ENCODE measurements at places on chromosomes 16 and 17. TPM values are rescaled to one million over a fixed set of nuclear protein-coding genes. Genes with fewer than 3 reads are reported as not detected.
A peak's percentile ranks its signal among the peaks of the same experiment; 100 is the strongest.

- DNase-seq = no peak
Observed at GRCh38 chr16:75227361-75228142, 8.8 kb downstream of the CTRB1 start.

GRCh38 chr17:70871180-70871818, 702.0 kb downstream of the KCNJ2 start:
- DNase-seq = no peak

DNA sequence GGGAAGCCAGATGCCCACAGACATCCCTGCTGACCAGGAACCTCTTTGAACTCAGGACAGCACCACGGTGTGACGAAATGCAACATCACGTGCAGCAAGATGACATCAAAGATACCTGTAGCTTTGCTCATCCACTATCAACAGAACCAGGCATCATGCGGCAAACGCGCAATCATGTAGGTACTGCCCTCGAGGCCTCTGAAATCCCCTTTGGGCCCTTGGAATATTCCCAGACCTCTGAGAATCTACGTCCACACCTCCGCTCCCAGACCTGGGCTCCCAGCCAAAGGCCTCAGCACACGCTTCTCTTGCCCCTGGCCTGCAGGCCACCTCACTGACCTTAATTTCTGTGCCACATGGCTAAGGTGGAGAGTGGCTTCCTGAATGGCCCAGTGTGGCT, 7.3 kb downstream of the CX3CL1 start:
- no peak for DNase-seq

GRCh38 chr17:37121616-37122015, 172.9 kb downstream of the AATF start:
- DNase-seq = no peak

- no peak for DNase-seq
Observed at GRCh38 chr17:57569853-57570252, 175.2 kb downstream of the CCDC182 start.

- peak; percentile 21 for DNase-seq
Observed at GRCh38 chr17:42183741-42184711, 1.2 kb downstream of the HCRT start.

GRCh38 chr16:82295290-82296201, 125.5 kb upstream of the MPHOSPH6 start:
- DNase-seq = no peak

- DNase-seq = no peak
Observed at GRCh38 chr17:77497578-77497934, 356.8 kb downstream of the SEC14L1 start.

GRCh38 chr17:73386561-73386960, 74.8 kb upstream of the CDC42EP4 start:
- no peak for DNase-seq

GRCh38 chr16:69939821-69940585, 11.1 kb upstream of the CLEC18A start:
- DNase-seq = no peak

- no peak for DNase-seq
Observed at GRCh38 chr17:49548506-49549310, 27.0 kb upstream of the NXPH3 start.

- DNase-seq = no peak
Observed at GRCh38 chr17:21453144-21453898, 77.2 kb downstream of the KCNJ12 start.

DNA sequence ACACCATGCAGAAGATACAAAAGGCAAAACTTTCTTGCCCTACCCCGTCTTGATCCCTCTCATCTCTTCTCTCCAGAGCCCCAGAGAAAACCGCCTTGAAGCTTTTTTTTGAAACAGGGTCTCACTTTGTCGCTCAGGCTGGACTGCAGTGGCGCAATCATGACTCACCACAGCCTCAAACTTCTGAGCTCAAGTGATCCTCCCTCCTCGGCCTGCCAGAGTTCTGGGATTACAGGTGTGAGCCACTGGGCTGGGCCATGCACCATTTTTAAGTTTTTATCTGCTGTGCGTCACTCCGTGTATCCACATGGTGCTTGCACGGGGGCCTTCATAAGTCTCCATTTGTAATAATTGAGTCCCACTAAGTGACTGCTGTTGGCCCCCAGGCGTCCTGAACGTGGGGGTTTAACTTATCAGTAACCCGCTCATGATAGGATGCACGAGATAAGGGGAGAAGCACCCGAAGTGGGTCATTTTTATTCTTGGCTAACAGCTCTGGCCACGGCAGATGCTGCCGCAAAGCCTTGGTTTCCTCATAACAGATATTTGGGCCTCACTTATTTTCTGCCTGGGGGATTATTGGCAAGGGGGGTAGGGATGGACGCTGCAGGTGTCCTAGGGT, 8.6 kb downstream of the DNAH17 start:
- DNase-seq = no peak

GRCh38 chr16:6247150-6247549, 1085.5 kb upstream of the RBFOX1 start:
- no peak for DNase-seq

DNA sequence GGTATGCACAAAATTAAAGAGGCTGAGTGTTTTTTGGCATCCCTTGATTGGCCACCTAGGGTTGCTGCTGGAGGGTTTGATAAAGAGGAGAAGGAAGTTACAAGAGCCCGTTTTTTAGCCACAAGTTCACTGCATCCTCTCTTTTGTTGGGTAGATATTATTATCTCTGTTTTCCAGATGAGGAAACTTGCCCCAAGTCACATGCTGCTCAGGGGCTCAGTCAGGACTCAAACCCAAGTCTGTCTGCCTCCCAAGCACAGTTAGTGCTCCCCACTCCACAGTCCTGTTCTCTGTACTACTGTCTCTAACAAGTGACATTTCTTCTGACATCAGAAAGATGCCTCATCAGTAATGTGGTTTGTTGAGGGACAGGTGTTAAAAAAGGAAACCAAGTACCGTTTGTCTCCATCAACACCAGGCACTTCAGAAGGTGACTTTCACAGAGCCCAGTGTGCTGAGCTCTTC, 1.4 kb downstream of the NT5M start:
- no peak for DNase-seq

DNA sequence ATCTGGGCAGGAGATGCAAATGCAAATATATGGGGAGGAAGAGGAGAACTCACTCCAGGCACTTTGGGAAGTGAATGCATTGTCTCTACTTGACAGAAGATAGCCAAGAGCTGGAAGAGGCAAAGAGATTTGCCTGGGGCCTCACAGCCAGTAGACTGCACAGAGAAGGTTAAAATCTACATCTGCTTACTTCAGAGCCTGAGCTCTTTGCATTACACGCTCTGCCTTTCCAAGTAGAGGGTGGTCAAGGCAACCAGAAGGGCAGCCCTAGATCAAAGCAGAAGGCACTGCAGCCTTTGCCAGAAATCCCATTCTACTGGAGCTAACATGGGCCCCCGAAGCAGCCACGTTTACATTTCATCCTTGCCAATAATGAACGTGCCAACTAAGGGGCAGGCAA, 407.2 kb upstream of the CCL2 start:
- no peak for DNase-seq

GRCh38 chr17:54727624-54728023, 173.0 kb upstream of the TOM1L1 start:
- DNase-seq = no peak

GRCh38 chr16:61564716-61565115, 471.5 kb downstream of the CDH8 start:
- DNase-seq = no peak

DNA sequence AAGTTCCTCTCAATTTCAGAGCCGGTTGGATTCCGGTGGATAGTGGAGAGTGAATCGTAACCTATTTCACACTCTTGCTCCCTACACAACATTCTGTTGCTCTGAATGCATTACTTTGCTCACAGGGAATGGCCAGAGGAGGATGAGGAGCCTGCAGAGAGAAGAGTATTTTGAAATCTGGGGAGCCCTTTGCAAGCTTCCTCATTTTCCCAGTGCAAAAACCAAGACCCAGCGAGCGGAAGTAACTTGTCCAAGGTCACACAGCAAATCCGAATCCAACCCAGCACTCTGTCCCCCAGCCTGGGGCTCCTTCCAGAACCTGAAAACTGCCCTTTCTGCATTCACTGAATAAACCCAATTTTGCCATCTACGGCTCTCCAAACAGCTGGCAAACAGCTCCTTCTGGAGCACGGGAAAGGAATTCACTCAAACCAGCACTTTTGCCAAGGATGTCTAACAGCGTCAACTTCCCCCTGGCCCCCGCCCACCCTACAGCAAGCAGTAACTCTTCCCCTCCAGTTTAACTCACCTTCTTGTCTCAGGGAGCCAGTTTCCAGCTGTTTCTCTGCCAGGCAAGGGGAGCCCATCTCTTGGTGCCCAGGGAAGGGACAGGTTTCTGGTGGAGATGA, 557 bp downstream of the KCNG4 start:
- no peak for DNase-seq

GRCh38 chr17:74785096-74785980, 9.2 kb upstream of the NAT9 start:
- DNase-seq = no peak

DNA sequence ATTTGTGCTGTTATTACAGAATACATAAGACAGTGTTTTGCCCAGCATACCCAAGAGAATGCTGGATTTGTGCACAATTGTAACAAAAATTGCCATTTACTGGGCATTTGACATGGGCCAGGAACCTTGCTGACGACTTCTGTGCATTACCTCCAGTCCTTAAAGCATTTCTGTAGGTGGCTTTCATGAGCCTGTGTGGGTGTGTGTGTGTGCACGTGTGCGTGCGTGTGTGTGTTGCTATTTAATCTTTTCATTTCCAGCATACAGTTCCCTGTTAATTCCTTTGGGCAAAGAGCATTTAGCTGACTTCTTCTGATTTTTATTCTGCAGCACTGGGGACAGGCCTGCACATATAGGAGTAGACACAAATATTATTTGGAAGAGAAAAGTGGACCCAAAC, 134.4 kb downstream of the CYLD start:
- DNase-seq = no peak

DNA sequence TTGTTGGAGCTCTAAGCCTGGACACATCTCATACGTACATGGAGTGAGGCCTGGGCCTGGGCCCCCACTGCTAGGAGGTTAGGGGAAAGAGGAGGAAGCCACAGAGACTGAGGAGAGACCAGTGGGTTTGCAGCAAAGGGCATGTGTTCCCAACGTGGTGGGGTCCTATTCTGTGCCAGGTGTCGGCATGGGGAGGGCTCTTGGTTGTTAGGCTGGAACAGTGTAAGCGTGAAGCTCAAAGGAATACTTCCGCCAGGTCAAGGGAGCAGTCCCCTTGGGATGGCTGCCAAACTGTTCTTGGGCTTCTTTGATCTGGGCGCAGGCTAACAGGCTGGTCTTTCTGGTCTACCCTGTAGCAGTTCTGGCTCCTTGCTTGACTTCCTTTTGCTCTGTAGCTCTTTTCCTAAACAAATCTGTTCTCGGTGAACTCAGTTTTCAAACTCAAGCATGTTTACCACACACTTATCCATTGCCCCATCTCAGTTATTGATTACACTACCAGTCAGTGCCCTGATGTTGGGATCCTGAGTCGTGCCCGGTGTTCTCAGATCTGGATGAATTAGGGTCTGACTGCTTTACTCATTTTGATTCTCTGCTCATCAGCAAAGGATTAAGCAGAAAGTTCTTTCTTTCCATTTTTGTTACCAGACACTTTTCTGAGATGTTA, 36.4 kb downstream of the GPT2 start:
- no peak for DNase-seq

GRCh38 chr16:57305159-57305811, 20.8 kb upstream of the PLLP start:
- no peak for DNase-seq

- no peak for DNase-seq
Observed at GRCh38 chr17:82582213-82582612, 62.7 kb downstream of the FOXK2 start.

RAP1GAP2 gene
- 2.8 TPM for polyA plus RNA-seq

MVP gene
- 321 TPM for polyA plus RNA-seq

NPIPA5 gene
- polyA plus RNA-seq = 15.9 TPM

TP53TG3C gene
- not detected for polyA plus RNA-seq

HSD17B2 gene
- polyA plus RNA-seq = 14.0 TPM

KRTAP17-1 gene
- polyA plus RNA-seq = not detected

CES3 gene
- 0.06 TPM for polyA plus RNA-seq

TP53TG3 gene
- polyA plus RNA-seq = not detected

C16orf95 gene
- 2.0 TPM for polyA plus RNA-seq

E2F4 gene
- polyA plus RNA-seq = 50.0 TPM

WNT9B gene
- polyA plus RNA-seq = not detected

NT5C gene
- polyA plus RNA-seq = 22.6 TPM
